ENCODE measurements at places on chromosomes 11 and 22.

- DNase-seq, result no peak
Measured at GRCh38 chr11:111851636-111852035, 19.7 kb downstream of the ALG9 start.

GRCh38 chr11:40306938-40307548 lies 1152.4 kb downstream of the LRRC4C start:
- DNase-seq, result no peak

GRCh38 chr11:123302751-123303195 lies 107.7 kb upstream of the CLMP start:
- no peak for DNase-seq

DNA sequence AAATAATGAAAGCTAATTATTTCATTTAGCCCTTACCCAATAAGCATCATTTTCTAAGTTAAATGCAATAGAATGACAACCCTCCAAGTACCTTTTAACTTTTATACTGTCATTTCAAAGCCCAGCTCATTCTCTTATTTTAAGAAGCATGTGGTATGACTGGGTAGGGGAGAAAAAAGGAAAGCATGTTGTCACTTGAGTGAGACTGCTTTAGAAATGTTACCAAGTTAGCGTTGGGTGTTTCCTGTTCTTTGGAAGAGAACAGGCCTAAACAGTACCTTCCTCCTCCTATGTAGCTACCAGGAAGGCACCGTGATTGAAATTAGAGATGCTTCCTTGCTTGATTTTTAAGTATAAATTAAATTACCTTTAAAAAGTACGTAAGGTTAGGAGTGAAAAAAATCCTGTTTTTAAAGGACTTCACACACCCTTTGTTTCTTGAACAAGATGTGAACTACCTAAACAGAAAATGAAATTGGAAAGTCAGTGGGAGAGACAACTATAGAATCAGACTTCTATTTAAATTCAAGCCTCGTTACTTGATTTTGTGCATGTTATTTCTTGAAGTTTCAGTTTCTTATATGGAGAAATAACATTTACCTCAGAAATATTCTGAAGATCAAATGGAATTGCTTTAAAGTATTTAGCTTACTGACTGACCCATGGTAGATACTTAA lies 741 bp upstream of the CNTF start:
- DNase-seq, result no peak

GRCh38 chr11:75453916-75454655 lies 21.1 kb upstream of the KLHL35 start:
- DNase-seq, result peak; percentile 45

- DNase-seq, result no peak
Measured at GRCh38 chr11:61976420-61976800, 9.0 kb upstream of the FTH1 start.

DNA sequence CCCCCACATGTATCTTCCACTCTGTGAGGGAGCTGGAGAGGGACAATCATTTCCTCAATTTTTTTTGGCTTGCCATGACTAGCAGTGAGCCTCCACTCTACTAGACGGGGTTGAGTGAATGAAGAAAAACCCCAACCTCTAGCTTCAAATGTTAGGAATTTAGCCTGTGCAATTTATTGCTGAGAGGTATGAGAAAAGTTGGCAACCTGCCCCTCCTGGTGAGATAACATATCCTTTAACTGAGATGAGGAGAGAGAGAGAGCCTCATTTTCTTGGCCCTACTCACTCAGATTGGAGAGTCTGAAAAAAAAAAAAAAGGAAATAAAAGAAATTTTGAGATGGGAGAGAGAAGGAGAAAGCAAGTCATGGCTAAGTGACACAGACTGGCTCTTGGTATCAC lies 218.2 kb upstream of the CARD18 start:
- DNase-seq, result no peak

DNA sequence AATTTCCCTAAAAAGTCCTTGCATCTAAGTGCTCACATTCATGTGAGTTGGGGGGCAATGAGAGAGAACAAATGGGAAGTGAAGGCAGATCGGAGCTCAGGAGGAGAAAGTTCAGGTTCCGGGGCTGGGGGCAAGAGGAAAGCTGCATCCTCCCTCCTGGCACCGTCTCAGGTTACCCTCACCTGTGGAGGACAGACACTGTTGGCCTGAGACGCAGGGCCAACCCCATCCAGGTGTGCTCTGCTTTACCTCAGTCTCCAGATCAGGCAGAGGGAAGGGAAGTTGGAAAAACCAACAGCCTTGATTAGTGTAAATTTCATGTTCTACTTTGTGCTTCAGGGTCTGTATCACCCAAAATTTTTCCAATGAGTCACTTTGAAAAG lies 146.9 kb downstream of the TRIM29 start:
- no peak for DNase-seq

- DNase-seq, result peak; percentile 88
Measured at GRCh38 chr11:73085189-73085875, 56.8 kb downstream of the FCHSD2 start.

GRCh38 chr11:35618497-35619115 lies 346 bp downstream of the FJX1 start:
- no peak for DNase-seq

DNA sequence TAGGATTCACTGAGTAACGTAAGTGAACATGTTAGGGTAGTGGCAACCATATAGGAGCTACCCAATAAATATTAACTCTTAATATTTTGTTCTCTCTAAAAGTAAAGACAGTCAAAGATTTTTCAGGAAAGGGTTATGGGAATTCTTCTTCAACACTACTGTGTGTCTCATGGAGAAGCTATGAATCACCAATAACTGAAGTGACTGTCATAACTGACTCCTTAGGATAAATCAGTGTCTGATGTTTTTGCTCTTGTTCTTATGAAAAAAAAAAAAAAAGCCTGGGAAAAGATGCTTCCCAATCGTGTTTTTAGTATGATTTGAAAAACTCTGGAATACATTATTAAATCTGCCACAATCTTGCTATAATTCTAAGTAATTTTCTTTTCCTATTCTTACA lies 111.2 kb upstream of the CEP126 start:
- no peak for DNase-seq

DNA sequence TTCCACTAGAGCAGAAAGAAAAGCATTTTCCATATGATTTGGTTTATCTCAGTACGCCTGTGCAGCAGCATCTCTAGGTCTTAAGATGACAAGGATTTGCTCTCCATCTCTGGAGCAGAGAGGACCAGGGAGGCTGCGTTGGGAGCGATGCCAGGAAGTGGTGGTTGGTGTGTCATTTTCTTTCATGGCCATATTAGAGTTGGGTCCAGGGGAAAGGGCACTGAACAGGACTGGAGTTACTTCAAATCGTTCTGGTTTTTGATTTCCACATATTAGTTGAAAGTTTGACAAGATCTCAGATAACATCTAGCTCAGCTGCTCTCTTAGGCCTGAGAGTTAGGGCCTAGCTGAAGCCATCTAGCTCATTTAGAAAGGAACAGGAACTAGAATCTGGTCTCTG lies 157.7 kb downstream of the ADAMTS15 start:
- no peak for DNase-seq

DNA sequence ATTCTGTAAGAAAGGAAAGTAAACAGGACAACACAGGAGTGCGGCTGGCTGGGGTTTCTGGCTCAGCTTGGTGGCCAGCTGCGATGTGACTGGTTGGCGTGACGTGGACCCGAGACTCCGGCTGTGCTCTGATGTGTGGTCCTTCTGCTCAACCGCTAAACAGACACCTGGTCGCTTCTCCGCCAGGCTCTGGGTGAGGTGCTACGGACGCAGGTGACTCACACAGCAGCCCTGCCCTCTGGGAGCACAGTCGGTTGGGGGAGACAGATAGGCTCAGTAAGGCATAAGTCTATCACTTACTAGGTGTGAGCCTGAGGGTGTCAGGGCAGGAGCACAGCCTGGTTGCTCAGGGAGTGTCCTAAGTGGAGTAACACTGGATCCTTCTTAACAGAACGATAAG lies 8.2 kb downstream of the RTL6 start:
- DNase-seq, result no peak

DNA sequence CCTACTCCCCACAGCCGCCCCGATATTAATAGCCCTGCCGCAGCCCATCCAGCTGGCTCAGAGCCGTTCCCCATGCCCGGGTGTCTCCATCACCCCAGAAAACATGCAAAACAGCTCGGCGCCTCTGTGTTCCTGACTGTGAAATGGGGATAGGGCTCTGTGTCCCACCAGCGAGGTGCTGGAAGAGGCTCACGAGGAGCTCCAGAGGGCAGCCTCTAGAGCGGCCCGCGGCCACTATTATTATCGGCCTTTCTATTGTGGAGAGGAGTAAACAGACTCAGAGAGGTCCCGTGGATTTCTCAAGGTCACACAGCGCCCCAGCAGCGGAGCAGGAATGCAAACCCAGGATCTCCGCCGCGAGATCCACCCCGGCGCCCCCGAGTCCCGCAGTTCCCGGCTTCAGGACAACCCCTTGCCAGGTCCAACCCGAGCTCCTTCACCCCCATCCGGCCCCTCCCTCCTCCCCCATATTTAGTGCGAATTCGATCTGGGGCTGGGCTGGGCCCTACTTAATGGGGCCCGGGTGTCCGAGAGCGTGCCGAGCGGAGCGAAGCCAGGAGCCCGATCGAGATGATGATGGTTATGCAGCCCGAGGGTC lies at the start of gene ACTN3:
Gene ACTN3, plus strand, starts transcription at position 536 of the 598 bp plus-strand sequence. Its CDS starts 35 bp downstream, at position 571.
- DNase-seq, result peak; percentile 53

- DNase-seq, result peak; percentile 42
Measured at GRCh38 chr22:33919391-33920196, 682 bp downstream of the LARGE1 start.

DNA sequence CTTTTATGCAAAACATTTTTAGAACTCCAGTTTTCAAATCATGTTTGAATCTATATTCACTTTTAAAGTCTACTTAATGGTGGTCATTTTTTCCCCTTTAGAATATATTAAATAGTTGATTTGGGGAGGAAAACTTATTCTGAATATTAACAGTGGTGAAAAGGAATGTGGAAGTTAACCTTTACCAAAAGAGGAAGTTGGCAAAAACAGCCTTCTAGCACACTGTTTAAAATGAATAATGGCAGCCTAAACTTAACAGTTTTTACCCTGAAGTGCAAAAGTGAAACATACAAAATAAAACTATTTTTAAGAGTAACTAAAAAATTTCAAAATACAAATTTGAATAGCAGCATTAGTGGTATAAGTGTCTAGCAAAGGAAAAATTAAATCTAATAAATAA lies 86.4 kb downstream of the GRK3 start:
- no peak for DNase-seq

GRCh38 chr11:11409224-11409623 lies 56.2 kb upstream of the CSNK2A3 start:
- DNase-seq, result no peak

- no peak for DNase-seq
Measured at GRCh38 chr11:65627202-65627601, 10.7 kb upstream of the SIPA1 start.

All from myocyte (in vitro differentiated cells).